ENCODE measurements at places on chromosomes 5 and 9. TPM values are rescaled to one million over a fixed set of nuclear protein-coding genes. Genes with fewer than 3 reads are reported as not detected.

The OTULINL gene
- total RNA-seq: 19.6 TPM

The ANKDD1B gene
- total RNA-seq: 0.32 TPM

The SNCAIP gene
- total RNA-seq: 19.0 TPM

The SHISAL2B gene
- not detected for total RNA-seq

The ALDH7A1 gene
- 28.7 TPM for total RNA-seq

The CAMK2A gene
- total RNA-seq: 1.3 TPM

The TRIM7 gene
- total RNA-seq: 2.2 TPM

The GABRA6 gene
- total RNA-seq: not detected

The SEPTIN8 gene
- 43.5 TPM for total RNA-seq

The SPINK13 gene
- total RNA-seq: not detected

The TMEM174 gene
- total RNA-seq: not detected

The ANKRD18B gene
- not detected for total RNA-seq

The OBP2B gene
- not detected for total RNA-seq
